Foreskin keratinocyte (primary cell): ENCODE measurements at places on chromosomes 1 and 21.

GRCh38 chr1:51270751-51271150 lies 34.7 kb downstream of the RNF11 start:
- DNase-seq, result no peak

DNA sequence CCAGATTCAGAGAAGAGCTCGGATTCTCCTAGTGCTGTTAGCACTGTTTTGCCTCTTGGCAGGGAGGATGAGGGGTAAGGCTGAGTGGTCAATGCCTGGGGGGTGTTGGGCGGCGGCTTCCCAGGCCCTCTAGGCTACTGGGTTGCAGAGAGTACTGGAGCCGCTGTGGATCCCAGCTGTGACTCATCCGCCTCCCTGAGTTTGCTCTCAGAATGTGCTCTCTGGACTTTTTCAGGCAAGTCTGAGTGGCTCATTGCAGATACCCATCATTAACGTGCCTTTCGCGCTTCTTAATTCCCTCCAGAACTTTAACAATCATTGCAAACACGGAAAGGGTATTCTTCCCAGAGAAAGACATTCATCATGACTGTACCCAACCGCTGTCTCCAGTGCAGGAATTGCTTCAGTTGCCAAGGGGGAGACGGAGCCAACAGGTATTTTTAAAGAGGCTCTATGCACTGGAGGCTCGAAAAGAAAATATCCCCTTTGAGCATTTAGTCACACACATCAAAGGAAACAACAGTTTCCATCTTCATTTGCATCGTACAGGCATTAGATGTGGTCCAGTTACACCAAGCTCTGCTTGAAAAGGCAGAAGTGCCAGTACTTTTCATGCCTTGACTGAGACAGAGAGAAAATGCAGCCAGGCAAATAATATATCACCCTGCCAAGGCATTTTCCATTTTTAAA lies 14.4 kb upstream of the CAMTA1 start:
- DNase-seq, result peak; percentile 60

GRCh38 chr1:203448521-203449061 lies 27.0 kb upstream of the PRELP start:
- no peak for DNase-seq

DNA sequence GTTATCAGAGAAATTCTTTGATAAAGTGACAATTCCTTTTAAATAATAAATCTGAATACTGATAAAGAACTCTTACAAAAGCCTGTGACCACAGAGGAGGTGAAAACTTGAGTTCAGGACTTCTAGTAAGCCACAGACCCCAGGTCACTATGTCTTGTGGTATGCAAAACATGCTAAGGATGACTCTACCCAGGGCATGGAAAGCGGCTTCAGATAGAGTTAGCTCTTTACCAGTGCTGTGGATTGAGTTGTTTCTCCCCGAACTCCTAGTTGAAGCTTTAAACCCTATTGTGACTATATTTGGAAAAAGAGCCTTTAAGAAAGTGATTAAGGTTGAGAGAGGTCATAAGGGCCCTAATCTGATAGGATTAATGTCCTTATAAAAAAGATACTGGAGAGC lies 42.3 kb downstream of the HLX start:
- no peak for DNase-seq

DNA sequence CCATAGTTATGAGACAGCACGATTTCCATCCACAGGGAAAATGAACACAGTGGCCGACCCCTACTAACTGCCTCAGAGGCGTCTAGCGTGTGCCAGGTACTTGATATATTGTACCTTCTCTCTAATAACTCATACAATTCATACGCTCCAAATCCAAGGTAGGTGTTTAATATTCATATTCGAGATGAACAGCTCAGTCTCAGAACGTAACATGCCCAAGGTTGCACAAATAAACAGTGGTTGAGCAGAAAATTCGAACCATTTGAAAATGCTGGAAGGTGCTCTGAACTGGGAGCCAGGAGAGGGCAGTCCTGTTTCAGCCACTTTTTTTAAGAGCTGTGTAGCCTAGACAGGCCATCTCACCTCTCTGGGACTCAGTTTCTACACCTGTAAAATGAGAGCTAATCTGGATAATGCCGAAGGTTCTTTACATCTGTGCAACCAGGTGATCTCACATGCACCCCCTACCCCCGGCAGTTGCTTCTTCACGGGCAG lies 7.9 kb downstream of the SLC45A3 start:
- DNase-seq, result no peak

DNA sequence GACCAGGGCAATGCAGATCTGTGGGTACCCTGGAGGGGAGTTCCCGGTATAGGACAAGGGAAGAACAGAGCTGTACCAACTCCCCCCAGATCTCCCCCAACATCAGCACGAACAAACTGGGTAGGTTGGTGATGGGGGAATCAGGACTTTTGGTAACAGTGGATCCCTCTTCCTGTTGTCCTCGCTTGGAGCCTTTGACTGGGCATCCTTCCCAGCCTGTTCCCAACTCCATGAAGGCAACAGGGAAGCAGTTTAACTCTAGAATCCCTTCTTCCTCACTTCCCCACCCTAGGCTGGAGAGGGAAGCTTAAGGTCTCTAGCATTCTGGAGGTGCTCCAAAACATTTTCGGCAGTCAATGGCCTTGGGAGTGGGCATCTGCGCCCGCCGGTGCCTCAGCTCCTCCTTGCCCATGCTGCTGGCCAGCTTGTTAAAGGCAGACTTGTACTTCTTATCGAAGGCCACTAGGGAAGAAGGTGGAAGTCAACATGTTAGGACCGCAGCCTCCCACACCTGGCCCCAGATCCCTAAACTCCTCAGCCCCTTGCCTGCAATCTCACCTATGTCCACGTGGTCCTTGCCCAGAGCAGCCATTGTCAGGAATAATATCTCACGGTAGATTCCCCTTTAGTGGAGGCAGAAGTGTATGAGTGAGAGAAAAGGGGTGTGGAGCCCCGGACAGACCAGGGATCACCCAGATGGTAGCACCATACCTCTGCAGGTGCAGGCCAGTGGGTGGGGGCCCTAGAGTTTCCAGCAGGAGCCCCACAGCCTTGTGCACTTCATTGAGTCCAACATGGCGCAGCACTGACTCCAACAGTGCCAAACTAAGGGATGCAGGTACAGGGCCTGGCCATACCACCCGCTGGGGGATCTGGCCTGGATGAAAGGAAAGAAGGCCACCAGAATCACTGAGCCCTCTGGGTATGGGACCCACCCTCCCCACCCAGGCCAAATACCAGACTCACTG lies 7.5 kb upstream of the GATAD2B start:
- DNase-seq, result no peak

GRCh38 chr1:44934791-44935190 lies 51.6 kb downstream of the EIF2B3 start:
- DNase-seq, result no peak

GRCh38 chr1:185693654-185694053 lies 40.5 kb upstream of the HMCN1 start:
- DNase-seq, result no peak

GRCh38 chr1:15546641-15547040 lies 20.0 kb downstream of the DNAJC16 start:
- no peak for DNase-seq

DNA sequence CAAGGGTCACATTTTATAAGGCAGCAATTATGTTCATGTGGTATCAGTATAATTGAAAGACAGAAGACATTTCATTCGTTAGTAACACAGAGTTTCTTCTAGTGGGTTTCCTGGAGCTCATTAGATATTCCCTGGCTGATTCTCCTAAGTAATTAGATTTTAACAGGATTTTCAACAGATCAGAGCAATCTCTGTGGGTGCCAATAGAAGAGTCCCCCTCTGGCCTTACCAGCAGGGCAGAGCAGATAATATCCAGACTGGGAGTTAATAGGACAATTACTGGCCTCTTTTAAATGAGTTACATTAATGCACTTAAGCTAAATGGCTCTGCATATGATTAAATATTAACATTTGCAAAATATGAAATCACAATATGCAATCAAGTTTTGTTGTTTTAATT lies 74.2 kb upstream of the FOXD3 start:
- DNase-seq, result no peak

- no peak for DNase-seq
These were observed 84.0 kb downstream of the MAN1C1 start for GRCh38 chr1:25700626-25701025.
